ENCODE measurements at places on chromosomes 2 and 18. TPM values are rescaled to one million over a fixed set of nuclear protein-coding genes. Genes with fewer than 3 reads are reported as not detected.

Gene MAP3K19
- not detected for total RNA-seq

Gene TMX3
- 41.8 TPM for total RNA-seq

Gene INPP5D
- total RNA-seq = 19.9 TPM

Gene ANKRD39
- total RNA-seq = 12.1 TPM

DNA sequence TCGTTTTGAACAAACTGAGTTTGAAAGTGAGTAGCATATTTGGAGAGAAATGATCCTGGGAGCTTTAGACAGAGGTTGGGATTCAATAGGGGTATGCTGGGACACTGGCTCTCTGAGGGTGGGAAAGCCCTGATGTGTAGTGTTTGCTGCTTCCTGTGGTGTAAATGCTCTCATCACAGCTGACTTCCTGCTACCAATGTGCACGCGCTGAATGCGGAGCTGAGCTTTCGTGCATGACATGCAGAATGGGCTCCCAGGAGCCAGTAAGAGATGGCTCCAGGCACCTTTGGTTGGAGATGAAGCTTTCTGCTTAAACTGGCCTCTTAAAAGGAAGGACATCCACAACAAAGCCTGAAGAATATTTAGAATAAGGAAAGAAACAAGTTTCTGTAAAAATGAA is 224.1 kb upstream of the CCDC150 start:
- no peak for DNase-seq

DNA sequence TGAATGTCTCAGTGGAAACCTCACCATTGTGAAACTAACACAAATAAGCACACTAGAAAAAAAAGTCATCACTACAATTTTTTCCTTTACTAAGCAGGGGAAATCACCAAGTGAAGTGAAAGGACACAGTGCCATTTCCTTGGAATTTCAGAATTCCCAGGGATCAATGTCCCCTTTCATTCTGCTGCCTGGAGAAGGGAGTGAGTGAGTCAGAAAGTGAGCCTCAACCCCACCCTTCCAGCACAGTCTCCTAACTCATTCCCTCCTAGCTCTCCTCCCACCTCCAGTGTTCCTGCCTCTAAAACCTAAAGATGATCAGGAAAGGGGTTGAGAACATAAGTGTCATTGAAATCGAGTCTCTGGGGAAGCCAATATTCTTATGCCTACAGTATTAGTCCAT is 608.5 kb downstream of the RNF144A start:
- no peak for DNase-seq

GRCh38 chr18:2223449-2223848 is 347.9 kb downstream of the METTL4 start:
- DNase-seq = no peak

DNA sequence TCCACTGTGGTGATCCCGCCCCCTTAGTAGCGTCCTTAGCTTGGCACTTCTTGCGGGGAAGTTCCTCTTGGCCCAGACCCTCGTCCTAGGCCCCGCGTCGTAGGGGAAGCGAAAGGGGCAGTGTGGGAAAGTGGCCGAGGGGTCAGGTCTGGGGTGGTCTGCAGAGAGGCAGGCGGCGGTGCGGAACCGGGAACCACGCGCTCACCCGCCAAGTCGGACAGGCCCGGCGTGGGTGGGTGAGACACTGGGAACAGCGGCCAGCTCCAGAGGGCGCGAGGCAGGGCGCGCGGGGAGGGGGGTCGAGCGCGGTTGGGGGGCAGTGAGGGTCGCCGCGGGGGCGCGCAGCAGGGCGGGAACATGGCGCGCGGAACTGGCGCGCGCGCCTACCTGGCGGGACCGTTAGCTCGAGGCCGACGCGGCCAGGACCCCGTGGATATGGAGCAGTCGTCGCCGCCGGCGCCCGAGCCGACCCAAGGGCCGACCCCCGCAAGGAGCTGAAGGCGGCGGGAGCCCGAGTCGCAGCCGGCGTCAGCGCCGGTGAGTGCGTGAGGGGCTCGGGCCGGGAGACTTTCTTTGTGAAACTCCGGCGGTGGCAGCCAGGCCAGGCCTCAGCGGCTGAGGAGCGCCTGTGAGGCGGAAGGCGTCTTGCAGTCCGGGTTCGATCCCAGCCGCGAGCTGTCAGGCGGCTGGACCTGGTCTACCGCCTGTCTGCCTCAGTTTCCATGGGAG is 2896.7 kb upstream of the TEKT4 start:
- no peak for DNase-seq

DNA sequence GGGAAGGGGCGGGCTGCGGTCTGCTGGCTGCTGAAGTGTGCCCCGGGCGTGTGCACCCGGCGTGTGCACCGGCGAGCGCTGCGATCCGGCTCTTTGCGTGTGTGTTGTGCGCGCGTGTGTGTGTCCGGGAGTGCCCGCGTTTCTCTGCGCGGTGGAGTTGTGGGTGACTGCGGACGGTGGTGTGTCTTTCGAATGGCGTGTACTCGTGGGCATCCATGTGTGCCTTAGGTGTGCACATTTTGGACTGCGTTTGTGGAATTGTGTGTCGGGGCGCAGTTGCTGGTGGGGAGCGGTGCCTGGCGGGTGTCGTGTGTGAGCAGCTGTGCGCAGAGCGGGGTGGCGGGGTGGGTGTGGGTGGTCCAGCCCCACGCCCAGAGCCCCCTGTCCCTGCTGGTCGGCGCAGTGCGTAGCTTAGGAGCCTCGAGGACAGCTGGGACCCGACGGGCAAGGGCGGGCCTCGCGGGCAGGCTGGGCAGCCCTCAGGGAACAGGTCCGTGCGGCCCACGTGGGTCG is 533 bp downstream of the HPCAL1 start:
- DNase-seq = no peak

GRCh38 chr2:111665551-111666116 is 218.4 kb downstream of the ANAPC1 start:
- DNase-seq = no peak

DNA sequence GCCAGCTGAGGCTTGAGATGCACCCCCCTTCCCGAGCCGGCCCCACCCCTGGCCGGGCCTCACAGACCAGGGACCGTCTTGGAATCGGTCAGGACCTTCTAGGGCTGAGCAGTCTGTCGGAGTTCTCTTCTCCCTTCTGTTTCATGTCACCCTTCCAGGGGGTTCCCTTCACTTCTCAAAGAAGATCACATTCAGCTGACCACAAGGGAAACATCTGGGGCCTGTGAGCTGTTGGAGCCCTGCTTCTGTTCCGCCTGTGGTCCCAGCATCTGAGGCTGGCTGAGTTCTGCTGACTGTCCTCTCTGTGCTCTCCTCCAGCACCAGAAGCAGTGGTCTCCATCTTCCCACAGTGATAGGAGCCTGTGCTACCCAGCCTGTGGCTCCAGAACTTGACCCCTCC is 106.5 kb downstream of the SEPTIN10 start:
- DNase-seq = no peak

DNA sequence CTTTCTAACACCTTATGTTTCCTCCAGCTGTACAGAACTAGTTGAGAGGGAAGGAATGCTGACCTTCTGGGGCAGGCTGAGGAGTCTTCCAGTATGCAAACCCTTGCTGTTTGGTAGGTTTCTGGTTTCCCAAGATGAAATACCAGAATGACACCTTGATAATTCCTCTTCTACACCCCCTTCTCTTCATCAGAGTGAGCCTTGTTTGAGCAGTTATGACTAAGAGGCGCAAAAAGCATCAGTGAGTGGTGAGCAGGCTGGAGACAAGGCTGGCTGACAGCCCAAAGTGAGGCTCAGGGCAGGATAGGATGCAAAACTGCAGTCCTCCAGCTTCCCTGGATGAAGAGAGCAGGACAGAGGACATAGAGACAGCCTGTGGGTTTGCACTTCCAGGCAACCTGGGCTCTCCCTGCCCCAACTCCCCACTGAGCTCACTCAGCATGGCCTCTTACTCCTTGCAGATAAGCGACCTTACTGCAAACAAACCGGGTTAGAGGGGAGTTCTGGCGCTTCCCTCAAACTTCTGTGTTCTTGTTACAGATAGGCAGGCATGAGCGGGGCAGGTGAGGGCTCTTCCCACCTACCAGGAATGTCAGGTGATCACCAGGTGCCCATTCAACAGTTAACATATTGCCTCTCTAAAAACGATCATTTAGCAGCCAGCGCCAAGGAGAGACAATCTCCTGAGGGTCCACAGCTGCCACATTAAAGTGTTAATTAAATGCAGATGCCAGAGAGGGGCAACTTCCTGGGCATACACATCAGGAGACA is 5.4 kb downstream of the MPPE1 start:
- DNase-seq = peak; percentile 45

DNA sequence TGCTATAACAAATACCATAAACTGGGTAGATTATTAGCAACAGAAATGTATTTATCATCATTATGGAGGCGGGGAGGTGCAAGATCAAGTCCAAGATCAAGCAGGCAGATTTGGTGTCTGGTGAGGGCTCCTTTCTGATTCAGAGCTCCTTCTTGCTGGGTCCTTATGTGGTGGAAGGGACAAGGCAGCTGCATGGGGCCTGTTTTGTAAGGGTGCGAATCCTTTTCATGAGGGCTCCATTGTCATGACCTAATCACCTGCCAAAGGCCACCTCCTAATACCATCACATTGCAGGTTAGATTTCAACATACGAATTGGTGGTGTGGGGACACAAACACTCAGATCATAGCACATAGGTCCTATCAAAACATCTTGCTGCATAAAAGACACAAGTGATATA is 84.4 kb upstream of the CCDC150 start:
- no peak for DNase-seq

- peak; percentile 89 for DNase-seq
These were observed 448 bp downstream of the IMPA2 start for GRCh38 chr18:11981543-11982366.

- no peak for DNase-seq
These were observed 31.0 kb downstream of the PLEK start for GRCh38 chr2:68396093-68396492.

DNA sequence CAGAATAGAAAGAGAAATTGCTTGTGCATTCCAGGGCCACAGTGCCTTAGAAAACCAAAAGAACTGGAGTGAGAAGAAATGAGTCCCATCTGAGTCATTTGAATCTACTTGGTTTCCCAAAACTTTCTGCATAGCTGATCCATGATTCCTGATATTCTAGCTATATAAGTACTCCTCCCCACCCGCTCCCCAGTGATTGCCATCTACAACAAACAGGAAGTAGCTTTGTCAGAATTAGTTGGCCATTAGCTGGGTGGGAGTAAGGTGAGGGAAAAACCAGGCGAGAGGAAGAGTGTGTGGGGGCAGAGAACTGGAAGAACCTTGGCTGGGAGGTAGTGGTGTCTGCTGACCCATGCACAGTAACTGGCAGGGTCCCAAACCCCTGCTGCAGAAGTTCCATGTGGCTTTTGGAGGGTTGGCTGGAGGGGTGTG is 122.1 kb downstream of the ACAA2 start:
- DNase-seq = no peak

GRCh38 chr2:150542692-150543091 is 55.2 kb upstream of the RND3 start:
- DNase-seq = no peak

GRCh38 chr2:43265421-43265820 is 39.0 kb upstream of the ZFP36L2 start:
- no peak for DNase-seq

- no peak for DNase-seq
These were observed 202.1 kb upstream of the MEX3C start for GRCh38 chr18:51399491-51400122.

DNA sequence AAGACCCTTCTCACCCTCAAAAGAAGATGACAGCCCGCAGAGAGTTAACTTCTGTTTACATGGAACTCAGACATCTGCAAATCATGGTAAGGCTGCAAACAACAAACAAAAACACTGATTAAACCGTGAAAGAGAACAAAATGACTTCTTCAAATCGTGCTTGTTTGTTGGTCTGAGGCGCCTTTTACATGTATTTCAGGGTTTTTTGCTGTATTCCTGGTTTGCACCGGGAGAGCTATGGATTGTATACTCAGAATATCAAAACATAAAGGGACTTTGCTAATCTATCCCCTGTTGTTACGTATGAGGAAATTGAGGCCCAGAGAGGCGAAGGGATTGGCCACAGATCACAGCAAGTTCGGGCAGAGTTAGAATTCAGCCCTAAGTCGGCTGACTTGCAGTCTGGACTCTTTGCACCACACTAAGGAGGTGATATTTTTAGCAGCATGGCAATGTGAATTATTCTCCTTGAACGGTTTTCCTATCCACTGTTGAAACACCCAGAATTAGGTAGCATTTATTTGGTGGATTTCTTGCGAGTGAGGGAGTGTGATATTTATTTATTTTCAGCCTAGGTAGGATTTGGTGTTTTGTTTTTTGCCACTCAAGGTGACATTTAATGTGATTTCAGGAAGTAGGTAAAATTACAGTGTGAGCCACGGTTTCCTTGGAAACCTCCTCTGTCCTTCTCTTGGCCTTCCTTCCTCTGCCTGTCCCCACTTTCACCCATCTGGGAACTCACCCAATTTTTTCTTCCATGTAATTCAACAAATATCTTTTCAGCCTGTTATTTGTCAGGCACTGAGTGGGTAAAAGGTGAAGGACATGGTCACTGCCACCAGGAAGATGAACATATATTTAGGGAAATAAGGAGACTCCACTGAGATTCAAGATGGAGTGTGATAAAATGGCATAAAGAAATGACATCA is 980 bp upstream of the PDE6D start:
- no peak for DNase-seq

DNA sequence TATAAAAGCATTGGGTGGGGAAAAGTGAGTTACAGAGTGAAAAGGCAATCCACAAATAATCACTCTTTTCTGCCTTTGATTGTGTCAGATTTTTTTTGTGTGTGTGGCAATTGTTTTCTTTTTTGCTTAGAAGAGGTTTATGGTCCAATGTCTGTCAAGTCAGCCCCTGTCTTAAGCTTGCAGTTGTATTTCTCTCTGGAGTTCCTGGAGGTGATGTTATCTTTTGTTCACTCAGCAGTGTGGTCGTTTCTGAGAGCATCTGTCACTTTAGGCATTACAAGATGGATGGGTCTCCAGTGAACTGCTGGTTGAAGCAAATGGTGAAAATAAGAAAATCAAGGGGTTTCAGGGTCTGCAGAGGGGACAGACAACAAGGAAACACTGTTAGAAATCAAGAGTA is 121.3 kb downstream of the GREB1L start:
- no peak for DNase-seq

DNA sequence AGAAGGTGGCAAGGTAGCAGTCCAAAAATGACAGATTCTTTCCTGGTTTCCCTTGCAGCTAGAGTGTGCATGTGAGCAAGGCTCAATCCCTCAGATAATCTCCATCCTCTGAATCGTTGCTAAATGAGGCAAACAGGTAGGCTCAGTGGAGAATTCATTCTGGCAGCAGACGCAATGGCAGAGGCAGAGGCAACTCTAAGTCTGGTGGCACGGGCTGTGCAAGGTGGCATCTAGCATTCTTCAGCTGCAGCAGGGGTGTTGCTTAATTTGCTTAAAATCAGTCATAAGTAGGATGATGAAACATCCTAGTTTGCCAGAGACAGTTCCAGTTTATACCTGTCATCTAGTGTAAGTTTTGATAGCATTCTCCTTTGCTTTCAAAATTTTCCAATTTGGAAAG is 391.1 kb upstream of the MEX3C start:
- DNase-seq = no peak

DNA sequence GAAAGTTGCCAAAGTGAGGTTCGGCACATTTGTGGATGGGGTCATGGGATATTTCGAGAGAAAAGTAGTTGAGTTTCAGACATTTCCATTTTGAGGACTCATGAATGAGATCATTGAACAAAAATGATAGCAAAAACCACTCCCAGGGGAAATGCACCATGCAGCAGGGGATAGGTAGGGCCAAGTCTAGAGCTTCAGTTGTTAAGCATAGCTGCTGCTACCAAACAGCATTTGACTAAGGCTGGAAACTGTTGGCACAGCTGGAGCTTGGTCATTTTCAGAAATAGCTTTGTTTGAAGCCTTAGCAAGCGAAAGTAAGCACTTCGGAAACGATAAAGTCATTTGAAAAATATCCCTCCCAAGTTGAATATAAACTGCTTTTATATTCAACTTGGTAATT is 431.8 kb downstream of the SOCS6 start:
- DNase-seq = no peak

- DNase-seq = no peak
These were observed 244.8 kb upstream of the SLC14A2 start for GRCh38 chr18:45370255-45371010.
